ENCODE measurements at places on chromosomes 2 and 18.
A peak's percentile ranks its signal among the peaks of the same experiment; 100 is the strongest.

GRCh38 chr18:74445585-74445984, 11.5 kb downstream of the DIPK1C start:
- DNase-seq = no peak

DNA sequence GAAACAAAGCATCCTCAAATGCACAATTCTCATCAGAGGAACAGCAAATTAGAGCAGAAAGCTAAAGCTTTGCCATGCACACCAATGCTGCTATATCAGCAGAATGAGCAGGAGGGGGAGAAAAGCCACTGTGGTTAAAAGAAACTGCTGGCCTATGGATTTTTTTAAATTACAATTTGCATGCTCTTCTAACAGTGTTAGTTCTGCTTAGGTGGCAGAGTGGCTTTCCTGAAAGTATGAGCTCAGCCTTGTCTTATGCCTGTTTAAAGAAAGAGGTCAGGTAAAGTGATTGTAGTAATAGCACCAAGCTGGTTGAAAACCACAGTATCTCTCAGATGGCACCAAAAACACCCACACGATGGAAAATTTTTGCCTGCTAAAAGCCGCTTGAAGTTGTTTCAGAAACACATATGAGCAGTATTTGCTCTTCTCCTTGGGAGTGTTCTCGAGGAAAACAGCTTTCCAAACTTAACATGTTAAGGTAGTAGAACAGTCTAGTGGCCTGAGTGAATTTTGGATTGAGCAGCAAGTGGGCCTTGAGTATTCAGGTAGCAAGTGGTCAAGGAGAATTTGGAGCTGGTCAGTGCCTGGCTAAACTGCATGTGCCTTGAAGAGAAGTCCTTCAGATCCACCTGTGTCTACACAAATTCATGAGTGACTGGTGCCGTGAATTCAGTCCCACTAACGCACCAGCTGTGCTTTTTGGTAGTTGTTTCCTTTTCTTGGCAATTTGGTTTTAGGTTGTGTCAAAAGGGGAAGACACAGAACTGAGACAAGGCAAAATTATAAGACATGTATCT, 19.6 kb upstream of the NDUFV2 start:
- DNase-seq = peak; percentile 60

GRCh38 chr2:218876562-218877219, 4.0 kb upstream of the WNT10A start:
- DNase-seq = peak; percentile 77

- DNase-seq = no peak
These were observed 7.1 kb downstream of the HOXD8 start for GRCh38 chr2:176136374-176137251.

- DNase-seq = no peak
These were observed 2.3 kb upstream of the ITGA4 start for GRCh38 chr2:181454686-181455450.

GRCh38 chr2:68236103-68236734, 16.1 kb downstream of the PPP3R1 start:
- no peak for DNase-seq

DNA sequence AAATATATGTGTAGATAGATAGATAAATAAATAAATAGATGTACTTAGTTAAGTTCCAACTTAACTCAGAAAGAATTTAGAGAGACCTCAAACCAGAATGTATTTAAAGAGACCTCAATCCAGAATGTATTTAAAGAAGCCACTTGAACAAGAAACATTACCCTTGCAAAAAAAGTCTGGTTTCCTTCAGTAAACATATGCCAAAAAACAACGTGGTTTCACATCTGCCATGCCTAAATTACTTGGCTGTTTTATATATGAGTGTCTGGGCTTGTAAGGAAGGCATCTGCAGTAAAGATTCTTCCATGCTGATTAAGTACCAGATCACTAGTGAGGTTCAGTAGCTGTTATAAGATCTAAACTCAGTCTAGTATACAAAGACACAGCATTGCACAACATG, 29.1 kb upstream of the RPE start:
- no peak for DNase-seq

DNA sequence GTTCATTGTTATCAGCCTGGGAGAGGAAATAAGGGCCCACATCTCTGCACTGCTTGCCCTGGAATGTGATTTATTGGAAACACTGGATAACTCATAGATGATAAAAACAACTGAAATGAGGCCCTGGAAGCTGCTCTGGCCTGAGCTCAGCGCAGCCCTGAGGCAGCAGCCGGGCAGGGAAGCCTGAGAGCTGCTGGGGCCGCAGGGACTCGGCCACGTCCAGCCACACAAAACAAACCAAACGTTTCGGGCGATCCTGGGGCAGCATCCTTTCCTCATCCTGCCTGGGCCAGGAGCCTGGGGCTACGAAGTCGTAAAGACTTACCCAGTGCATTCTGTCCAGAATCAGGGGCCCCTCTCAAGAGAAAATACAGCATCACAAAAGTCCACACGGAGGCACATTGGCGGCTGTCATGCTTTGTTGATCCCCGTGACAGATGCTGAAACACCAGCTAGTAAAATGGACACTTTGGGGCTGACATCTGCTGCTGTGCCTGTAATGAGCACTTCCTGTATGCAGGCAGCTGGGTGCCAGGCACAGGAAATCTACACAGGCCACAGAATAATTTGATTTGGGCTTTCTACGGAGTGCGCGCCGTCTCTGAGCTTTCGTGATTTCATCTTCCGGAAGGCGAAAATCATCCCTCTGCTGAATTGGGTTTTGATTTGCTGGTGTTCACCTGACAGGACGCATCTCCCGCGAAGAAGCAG, 250.6 kb downstream of the EIPR1 start:
- DNase-seq = no peak

- DNase-seq = no peak
These were observed 76.4 kb upstream of the UXS1 start for GRCh38 chr2:106270471-106270891.

GRCh38 chr2:180677930-180678624, 302.3 kb upstream of the UBE2E3 start:
- no peak for DNase-seq

DNA sequence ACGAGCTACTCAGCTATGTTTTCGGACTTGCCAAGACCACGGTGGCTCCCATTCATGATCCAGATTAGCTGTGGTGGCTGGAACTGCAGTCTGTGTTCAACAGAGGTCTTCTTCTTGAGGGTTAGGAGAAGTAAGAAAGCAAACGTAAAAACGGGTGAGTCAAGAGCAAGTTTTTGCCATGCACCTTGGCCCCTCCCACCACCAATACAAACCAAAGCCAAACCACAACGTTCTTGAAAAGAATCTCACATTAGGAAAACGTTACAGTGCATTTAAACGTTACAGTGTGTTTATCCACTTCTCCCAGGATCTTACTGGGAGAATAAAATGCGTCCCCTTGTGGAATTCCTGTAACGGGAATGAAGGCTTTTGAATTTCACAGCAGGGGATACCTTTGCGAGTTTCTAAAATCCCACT, 725 bp downstream of the FBXO48 start:
- DNase-seq = peak; percentile 61

DNA sequence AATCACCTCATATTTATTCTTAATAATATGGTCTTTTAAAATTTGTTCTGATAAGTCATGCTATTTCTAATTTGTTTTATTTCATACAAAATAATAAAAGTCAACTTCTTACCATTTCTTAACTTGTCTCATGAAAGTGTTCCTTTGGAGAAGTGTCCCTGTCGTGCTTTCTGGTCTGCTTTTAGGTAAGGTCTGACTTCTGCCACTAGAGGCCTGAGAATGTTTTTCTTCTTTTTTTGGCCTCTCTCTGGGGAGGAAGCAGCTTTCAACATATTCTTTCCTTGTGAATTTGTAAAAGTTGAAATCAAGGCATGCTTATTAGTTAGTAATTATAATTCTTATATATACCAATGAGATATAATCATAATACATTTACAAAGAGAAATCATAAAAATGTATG, 39.4 kb downstream of the MAP2 start:
- no peak for DNase-seq

DNA sequence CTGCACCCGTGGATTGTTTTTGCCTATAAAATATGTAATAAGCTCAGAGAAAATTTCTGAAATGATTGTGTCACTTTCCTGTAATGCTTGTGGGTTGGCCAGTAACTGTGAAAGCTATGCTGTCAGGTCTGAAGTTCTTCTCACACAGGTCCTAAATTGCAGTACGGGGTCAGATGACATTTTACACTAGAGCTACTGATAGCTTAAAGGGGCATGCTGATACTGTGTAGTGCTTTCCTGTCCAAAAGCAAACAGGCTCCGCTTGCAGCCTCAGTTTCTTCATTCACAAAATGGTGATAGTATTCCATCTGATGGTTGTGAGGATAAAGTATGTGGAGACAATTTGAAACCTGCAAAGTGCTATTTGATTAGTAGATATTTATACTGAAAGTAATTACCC, 7.6 kb upstream of the FARSB start:
- DNase-seq = no peak

- no peak for DNase-seq
These were observed 431.3 kb downstream of the TSN start for GRCh38 chr2:122186761-122187222.

- DNase-seq = no peak
These were observed 39.9 kb downstream of the TGFA start for GRCh38 chr2:70513738-70514137.

- no peak for DNase-seq
These were observed 90.2 kb upstream of the ODC1 start for GRCh38 chr2:10538224-10538894.

DNA sequence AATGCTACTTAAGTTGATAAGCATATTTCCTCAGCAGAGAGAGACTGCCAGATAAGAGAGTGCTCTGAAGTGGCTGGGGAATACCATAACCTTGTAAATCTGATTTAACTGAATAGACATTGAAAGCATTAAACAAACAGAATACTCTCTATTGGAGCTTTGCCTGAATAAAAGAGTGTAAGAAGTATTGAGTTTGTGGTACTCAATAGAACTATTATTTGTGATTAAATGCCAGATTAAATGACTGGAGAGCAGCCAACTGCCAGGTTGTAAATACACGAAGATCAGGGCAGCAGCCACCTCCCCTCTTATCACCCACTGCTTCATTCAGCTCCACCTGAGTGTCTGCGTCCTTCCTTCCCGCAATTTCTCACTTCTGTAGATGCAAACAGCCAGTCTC, 373.6 kb downstream of the DCDC2C start:
- no peak for DNase-seq

GRCh38 chr18:59024829-59025228, 114.9 kb upstream of the SEC11C start:
- DNase-seq = no peak

- DNase-seq = peak; percentile 20
These were observed 21.9 kb upstream of the USP14 start for GRCh38 chr18:136433-136832.

DNA sequence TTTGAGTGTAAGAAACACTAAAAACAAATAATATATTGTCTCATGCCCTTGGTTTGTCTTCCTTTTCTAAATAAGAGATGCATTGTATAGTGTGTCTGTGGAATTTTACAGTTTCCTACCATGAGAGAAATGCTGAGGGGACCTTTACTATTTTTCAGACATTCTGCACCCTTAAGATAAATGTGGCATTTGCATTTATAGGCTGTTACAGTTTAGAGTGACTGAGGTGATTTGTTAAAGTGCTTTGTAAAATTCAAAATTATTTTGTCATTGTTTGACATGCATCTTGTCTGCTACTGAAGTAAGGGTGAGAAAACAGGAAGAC, 78.9 kb upstream of the ZSWIM2 start:
- DNase-seq = no peak

DNA sequence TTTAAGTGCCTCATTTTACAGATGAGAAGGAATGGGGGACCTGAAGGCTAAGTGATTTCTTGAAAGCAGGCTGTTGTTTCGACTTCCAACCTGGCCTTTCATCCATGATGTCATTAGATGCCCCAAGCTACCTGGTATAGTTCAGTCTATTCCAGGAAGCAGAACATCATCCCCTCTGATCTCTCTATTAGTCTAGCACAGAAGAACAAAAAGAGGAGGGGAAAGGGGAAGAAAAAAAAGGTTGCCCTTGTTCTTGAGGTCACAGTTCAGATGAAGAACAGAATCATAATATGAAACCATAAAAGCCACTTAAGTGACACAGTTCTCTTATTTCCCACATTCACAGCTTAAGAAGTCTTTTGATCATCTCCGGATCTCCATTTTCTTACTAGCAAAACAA, 386.2 kb upstream of the HNRNPA3 start:
- DNase-seq = no peak

DNA sequence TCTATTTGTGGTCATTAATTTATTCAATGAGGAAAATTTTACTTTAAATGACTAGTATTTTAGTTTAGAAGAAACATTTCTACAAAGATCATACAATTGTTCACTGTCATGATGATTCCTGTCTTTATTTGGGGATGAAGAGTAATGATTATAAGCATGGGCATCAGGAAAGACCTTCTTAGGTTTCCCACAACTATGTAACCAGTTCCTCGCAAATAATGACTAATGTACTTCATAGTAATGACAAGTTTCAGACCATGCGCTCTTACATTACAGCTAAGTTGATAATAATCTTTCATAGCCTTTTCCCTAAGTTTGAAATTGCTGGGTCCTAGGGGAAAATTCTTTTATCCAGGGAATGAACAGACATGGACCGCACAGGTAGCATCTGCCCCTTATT, 90.5 kb downstream of the MYO5B start:
- no peak for DNase-seq

DNA sequence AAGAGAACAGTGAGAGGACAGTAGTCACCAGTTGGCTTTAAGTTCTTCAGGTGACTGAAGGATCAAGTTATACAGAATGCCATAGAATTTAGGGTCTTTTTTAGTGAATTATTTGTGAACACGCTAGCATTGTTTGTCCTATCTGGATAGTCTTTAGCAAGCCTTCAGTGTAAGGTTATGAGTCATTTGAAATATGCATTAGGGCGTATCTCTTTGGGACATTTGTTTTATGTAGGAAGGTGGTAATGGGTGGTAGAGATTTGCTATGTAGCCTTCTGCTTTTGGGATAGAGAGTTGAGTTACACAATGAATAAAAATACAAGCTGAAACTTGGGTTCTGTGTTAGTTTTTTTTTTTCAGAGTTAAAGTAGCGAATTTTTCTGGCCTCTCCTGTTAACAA, 13.0 kb downstream of the ACTR2 start:
- no peak for DNase-seq

DNA sequence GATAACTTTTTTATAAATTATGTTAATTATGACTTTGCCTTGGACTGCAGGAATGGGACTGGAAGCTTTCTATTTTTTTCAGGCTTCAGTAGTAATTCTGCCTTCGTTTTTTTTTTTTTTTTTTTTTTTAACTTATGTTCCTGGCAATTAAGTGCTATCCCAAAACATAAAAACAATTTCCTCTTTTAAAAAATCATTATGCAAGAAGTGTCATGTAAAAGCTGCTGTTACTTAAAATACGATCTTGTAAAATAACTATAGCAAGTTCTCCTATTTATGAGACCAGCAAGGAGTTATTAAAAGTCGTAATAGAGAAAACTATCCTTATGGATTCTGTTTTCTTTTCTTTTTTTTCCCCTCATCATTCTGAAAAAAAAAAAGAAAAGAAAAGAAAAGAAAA, 301.6 kb upstream of the FBXO11 start:
- no peak for DNase-seq

- no peak for DNase-seq
These were observed 536 bp downstream of the VPS54 start for GRCh38 chr2:64018701-64019082.

GRCh38 chr2:128377071-128377910, 58.6 kb upstream of the HS6ST1 start:
- DNase-seq = no peak
